ENCODE measurements at places on chromosomes 1 and 21. TPM values are rescaled to one million over a fixed set of nuclear protein-coding genes. Genes with fewer than 3 reads are reported as not detected.

The ST6GALNAC5 gene
- 0.17 TPM for total RNA-seq

DNA sequence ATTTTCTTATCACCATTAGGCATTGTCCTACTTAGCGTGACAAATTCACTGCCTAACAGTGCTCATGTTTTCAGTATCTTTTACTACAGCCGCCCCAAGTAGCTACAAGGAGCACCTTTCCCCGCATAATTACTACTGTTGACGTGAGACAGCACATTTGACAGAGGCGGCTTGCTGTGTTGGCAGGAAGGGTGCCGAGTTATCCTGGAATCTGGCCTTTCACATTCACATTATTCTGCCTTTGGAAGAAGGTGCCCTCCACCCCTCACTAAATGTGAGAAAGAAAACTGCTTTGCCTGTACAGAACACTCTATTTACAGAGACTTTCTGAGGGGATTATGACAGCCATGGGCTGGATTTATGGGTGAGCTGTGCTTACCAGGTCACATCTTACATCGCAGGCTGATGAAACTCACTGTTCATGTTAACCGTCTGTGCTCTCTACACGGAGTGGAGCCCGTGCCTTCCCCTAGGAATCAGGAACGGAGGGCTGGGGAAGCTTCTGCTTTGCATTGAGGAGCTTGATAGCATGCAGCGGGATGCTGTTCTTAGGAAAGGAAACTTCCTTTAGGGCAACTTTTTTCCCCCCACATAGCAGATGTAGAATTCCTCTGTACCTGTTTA lies 148.0 kb upstream of the ZRANB2 start:
- H3K36me3 ChIP-seq: no peaks in the 10 kb centered on the region
- no peaks in the 10 kb centered on the region for H3K4me1 ChIP-seq

GRCh38 chr1:5456090-5456811 lies 536.0 kb downstream of the NPHP4 start:
- peaks cover 5% of the 10 kb centered on the region for H3K27me3 ChIP-seq
- DNase-seq: no peak
- H3K4me1 ChIP-seq: no peaks in the 10 kb centered on the region
- no peak overlapping the region for H3K4me3 ChIP-seq
- no peaks in the 10 kb centered on the region for H3K36me3 ChIP-seq

- H3K4me1 ChIP-seq: peaks cover 7% of the 10 kb centered on the region
- no peak overlapping the region for H3K4me3 ChIP-seq
- no peaks in the 10 kb centered on the region for H3K27me3 ChIP-seq
- H3K27ac ChIP-seq: no peak overlapping the region
Measured at GRCh38 chr1:165841582-165842017, 14.2 kb downstream of the UCK2 start.

GRCh38 chr1:244834543-244835275 lies 749 bp upstream of the COX20 start:
- peak overlapping the region; percentile 81 for H3K4me3 ChIP-seq
- H3K4me1 ChIP-seq: peaks cover 44% of the 10 kb centered on the region
- H3K36me3 ChIP-seq: peaks cover 15% of the 10 kb centered on the region
- H3K27ac ChIP-seq: peak overlapping the region; percentile 99

The TMEM269 gene
- total RNA-seq: 0.09 TPM

GRCh38 chr1:32893198-32894018 lies 7.1 kb downstream of the HPCA start:
- peak overlapping the region; percentile 56 for H3K4me3 ChIP-seq
- peaks cover 56% of the 10 kb centered on the region for H3K27me3 ChIP-seq
- H3K27ac ChIP-seq: no peak overlapping the region
- peaks cover 2% of the 10 kb centered on the region for H3K4me1 ChIP-seq

The GCSAML gene
- 0.44 TPM for total RNA-seq

DNA sequence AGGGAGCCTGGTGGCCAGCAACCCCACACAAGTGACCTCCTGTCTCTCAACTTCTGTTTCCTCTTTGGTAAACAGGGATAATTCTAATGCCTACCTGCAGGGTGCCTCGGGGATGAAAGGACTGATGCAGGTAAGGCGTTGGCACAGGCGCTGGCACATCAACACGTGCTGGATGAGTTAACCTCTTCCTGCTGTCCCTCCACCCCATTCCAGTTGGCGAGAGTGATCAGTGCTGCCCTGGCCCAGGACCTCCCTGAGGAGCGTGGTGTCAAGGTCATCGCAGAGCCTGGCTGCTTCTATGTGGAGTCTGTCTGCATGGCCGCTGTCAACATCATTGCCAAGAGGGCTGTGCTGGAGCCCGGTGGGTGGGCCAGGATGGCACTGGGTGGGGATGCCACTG lies 69.1 kb upstream of the TINAGL1 start:
- H3K27me3 ChIP-seq: peaks cover 9% of the 10 kb centered on the region
- no peak overlapping the region for H3K27ac ChIP-seq
- H3K36me3 ChIP-seq: no peaks in the 10 kb centered on the region

The ZSCAN20 gene
- 9.3 TPM for total RNA-seq

DNA sequence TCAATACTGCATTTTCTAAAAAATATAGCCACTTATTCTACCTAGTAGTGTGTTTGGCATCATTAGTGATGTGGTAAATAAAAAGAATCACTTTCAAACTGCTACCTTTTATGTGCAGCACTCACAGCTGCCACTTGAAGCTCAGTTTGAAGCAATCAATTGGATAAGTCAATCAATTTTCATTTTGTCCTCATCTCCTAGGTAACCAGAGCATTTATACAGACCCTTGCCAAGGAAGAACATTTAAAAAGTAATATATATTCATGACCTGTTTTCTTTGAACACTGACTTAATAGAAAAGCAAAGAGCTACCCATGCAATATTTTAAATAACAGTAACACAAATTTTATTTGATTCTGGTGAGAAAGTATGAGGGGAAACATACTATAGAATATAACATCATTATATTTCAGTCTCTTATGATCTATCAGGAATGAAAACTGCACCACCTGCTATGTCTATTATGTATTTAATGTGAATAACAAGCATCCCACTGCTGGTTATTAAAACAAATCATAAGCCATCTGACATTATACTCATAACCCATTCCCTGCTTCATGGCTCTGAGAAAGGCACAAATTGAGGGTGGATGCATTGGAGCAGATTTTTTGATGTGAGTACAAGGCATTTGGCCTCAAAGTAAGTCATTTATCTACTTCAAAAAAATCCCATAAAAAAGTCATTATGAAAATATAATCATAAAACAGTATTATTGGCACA lies 168.4 kb upstream of the C21orf91 start:
- DNase-seq: no peak
- H3K36me3 ChIP-seq: no peaks in the 10 kb centered on the region
- H3K27me3 ChIP-seq: no peaks in the 10 kb centered on the region
- H3K27ac ChIP-seq: no peak overlapping the region

DNA sequence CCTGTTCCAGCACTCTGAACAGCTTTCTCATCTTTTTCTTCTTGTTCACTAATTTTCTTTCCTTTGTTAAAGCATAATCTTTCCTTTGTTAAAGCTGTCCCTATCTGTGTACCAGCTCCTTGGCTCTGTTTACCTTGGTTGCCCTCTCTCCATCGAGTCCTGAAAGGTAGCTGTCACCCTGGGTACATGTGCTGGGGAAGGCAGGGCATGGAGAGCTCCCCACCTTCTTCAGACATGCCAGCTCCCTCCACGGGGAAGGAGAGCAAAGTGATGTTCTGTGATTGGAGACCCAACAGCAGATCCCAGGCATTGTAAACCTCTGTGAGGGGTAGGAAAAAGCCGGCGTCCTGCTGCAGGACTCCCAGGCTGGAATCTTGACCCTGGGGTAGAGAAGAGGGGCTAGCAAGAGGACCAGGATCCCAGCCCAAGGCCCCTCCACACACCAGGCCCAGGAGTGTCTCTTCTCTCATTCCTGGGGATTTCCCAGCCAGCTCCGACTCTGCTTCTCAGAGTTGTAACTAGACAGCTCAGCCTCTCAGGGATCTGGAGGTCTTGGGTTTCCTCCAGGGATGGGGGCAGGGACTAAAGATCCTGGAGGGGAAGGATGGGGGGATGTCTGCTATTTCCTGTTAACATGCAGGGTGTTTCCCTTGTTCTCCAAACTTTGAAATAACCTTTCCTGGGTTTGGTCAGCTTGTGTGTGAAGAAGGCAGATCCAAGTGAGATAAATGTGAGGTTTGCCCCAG lies 34.4 kb downstream of the TMCC2 start:
- no peak for DNase-seq
- no peak overlapping the region for H3K27ac ChIP-seq
- no peaks in the 10 kb centered on the region for H3K36me3 ChIP-seq
- peaks cover 33% of the 10 kb centered on the region for H3K4me1 ChIP-seq
- no peaks in the 10 kb centered on the region for H3K27me3 ChIP-seq

The MUTYH gene
- total RNA-seq: 9.7 TPM

The NCMAP gene
- total RNA-seq: not detected

The PTP4A2 gene
- 292 TPM for total RNA-seq

DNA sequence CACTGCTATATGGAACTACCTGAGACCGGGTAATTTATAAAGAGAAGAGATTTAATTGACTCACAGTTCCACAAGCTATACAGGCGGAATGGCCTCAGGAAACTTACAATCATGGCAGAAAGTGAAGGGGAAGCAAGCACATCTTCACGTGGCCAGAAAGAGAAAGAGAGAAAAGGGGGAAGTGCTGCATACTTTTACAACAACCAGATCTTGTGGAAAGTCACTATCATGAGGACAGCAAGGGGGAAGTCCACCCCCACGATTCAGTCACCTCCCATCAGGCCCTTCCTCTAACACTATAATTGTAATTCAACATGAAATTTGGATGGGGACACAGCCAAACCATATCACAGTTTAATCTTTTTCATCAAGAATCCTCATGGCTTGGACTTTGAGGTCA lies 339.2 kb upstream of the AJAP1 start:
- no peaks in the 10 kb centered on the region for H3K4me1 ChIP-seq
- no peak overlapping the region for H3K4me3 ChIP-seq
- H3K27ac ChIP-seq: no peak overlapping the region

GRCh38 chr1:87197156-87197555 lies 131.5 kb upstream of the LMO4 start:
- H3K27me3 ChIP-seq: no peaks in the 10 kb centered on the region
- H3K36me3 ChIP-seq: no peaks in the 10 kb centered on the region
- no peak overlapping the region for H3K27ac ChIP-seq
- H3K4me1 ChIP-seq: no peaks in the 10 kb centered on the region
- no peak for DNase-seq

- no peak for DNase-seq
- no peaks in the 10 kb centered on the region for H3K36me3 ChIP-seq
- H3K27ac ChIP-seq: no peak overlapping the region
- no peak overlapping the region for H3K4me3 ChIP-seq
Measured at GRCh38 chr21:41650526-41651145, 116.2 kb downstream of the RIPK4 start.

The RUNX3 gene
- total RNA-seq: 5.9 TPM

The NHLH2 gene
- not detected for total RNA-seq

The WNT3A gene
- total RNA-seq: not detected

The HCRTR1 gene
- 0.92 TPM for total RNA-seq

GRCh38 chr1:169119405-169119804 lies 12.9 kb downstream of the ATP1B1 start:
- H3K4me3 ChIP-seq: no peak overlapping the region
- no peak for DNase-seq
- H3K27ac ChIP-seq: no peak overlapping the region
- H3K27me3 ChIP-seq: no peaks in the 10 kb centered on the region

GRCh38 chr1:55053265-55053954 lies 14.1 kb downstream of the PCSK9 start:
- no peaks in the 10 kb centered on the region for H3K36me3 ChIP-seq
- H3K27ac ChIP-seq: no peak overlapping the region
- H3K4me1 ChIP-seq: peaks cover 10% of the 10 kb centered on the region
- H3K4me3 ChIP-seq: no peak overlapping the region
- DNase-seq: no peak

DNA sequence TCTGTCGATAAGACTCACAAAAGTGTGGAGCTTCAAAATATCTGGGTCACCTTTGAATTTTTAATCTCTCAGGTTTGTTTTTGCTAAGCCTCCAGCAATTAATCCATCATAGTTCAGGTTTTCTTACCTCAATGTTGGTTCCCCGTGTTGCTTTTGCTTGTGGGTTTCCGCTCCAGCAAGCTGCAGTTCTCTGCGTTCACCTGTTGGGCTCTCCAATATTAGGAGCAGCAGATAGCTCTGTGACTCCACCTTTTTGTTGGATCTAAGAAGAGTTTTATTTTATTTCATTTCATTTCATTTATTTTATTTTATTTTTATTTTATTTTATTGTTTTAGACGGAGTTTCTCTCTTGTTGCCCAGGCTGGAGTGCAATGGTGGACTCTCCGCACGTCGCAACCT lies 335.5 kb downstream of the COL11A1 start:
- no peaks in the 10 kb centered on the region for H3K4me1 ChIP-seq
- no peak overlapping the region for H3K27ac ChIP-seq
- no peak for DNase-seq
- H3K4me3 ChIP-seq: no peak overlapping the region
- H3K27me3 ChIP-seq: no peaks in the 10 kb centered on the region
- H3K36me3 ChIP-seq: no peaks in the 10 kb centered on the region

The ITGB3BP gene
- total RNA-seq: 14.7 TPM

- no peaks in the 10 kb centered on the region for H3K27me3 ChIP-seq
- H3K4me3 ChIP-seq: no peak overlapping the region
- no peak overlapping the region for H3K27ac ChIP-seq
Measured at GRCh38 chr1:45008076-45008475, 3.0 kb downstream of the HECTD3 start.

The RTCA gene
- total RNA-seq: 34.7 TPM

The LAMB3 gene
- 3.0 TPM for total RNA-seq

GRCh38 chr1:112950426-112950825 lies 5.6 kb downstream of the SLC16A1 start:
- DNase-seq: no peak
- H3K4me1 ChIP-seq: peaks cover 30% of the 10 kb centered on the region
- no peaks in the 10 kb centered on the region for H3K36me3 ChIP-seq
- H3K4me3 ChIP-seq: no peak overlapping the region
- no peak overlapping the region for H3K27ac ChIP-seq
- no peaks in the 10 kb centered on the region for H3K27me3 ChIP-seq

The PCSK9 gene
- total RNA-seq: not detected

GRCh38 chr1:180211860-180212229 lies 18.2 kb upstream of the LHX4 start:
- peaks cover 23% of the 10 kb centered on the region for H3K27me3 ChIP-seq
- no peak for DNase-seq
- H3K27ac ChIP-seq: no peak overlapping the region
- no peaks in the 10 kb centered on the region for H3K36me3 ChIP-seq
- H3K4me3 ChIP-seq: no peak overlapping the region

- peaks cover 14% of the 10 kb centered on the region for H3K4me1 ChIP-seq
- H3K4me3 ChIP-seq: no peak overlapping the region
- H3K27ac ChIP-seq: no peak overlapping the region
- DNase-seq: no peak
- H3K27me3 ChIP-seq: no peaks in the 10 kb centered on the region
Measured at GRCh38 chr1:114259511-114260160, 106.0 kb upstream of the SYT6 start.

- no peak overlapping the region for H3K4me3 ChIP-seq
- no peak for DNase-seq
- H3K4me1 ChIP-seq: no peaks in the 10 kb centered on the region
- H3K27me3 ChIP-seq: no peaks in the 10 kb centered on the region
- no peaks in the 10 kb centered on the region for H3K36me3 ChIP-seq
Measured at GRCh38 chr1:234162661-234163060, 210.6 kb upstream of the COA6 start.

The ZNF281 gene
- 8.8 TPM for total RNA-seq

- no peaks in the 10 kb centered on the region for H3K36me3 ChIP-seq
- H3K27me3 ChIP-seq: peaks cover 8% of the 10 kb centered on the region
Measured at GRCh38 chr1:63010913-63011660, 227.2 kb downstream of the ATG4C start.

- H3K27me3 ChIP-seq: no peaks in the 10 kb centered on the region
- DNase-seq: no peak
- no peak overlapping the region for H3K4me3 ChIP-seq
- H3K4me1 ChIP-seq: no peaks in the 10 kb centered on the region
- no peaks in the 10 kb centered on the region for H3K36me3 ChIP-seq
- H3K27ac ChIP-seq: no peak overlapping the region
Measured at GRCh38 chr1:202229376-202229775, 35.8 kb downstream of the LGR6 start.
